Iris pigment epithelial cell (primary cell): ENCODE measurements at places on chromosomes 11 and 22.

- DNase-seq, result no peak
Observed at GRCh38 chr11:120562806-120563425, 51.4 kb downstream of the GRIK4 start.

GRCh38 chr22:30245985-30246813, at the start of gene LIF:
Gene LIF (minus strand): TSS chr22:30246759. CDS start chr22:30246695, 64 bp downstream.
- DNase-seq, result peak; percentile 86

DNA sequence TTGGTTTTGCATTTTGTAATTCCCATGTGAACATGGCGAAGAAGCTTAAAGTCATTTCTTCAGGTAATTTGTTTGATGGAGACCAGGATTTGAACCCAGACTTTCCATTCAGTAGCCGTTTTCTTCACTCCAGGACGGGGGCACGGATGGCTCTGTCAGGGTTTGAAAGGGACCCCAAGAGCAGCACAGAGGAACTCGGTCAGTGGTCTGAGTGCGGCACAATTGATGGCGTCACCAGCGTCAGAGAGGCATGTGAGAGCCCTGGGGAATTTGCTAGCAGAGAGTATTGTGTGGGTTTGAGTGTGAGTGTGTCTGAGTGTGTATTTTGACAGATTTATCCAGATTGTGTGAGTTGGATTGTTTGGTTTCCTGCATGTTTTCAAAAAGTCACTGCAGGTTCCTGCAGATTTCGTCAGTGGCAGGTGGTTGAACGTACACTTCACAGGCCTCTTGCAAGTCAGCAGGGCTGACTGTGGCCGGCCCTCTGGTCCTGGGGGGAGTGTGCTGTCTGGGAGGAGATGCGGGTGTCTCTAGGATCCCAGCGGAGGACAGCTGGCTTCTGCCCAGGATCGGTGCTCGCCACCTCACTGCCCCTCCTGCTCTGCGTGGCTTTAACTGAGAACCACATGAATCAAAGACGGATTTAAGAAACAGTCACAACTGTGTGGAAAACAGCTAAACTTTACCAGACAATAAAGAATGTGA, 199.3 kb downstream of the TBC1D22A start:
- DNase-seq, result no peak

DNA sequence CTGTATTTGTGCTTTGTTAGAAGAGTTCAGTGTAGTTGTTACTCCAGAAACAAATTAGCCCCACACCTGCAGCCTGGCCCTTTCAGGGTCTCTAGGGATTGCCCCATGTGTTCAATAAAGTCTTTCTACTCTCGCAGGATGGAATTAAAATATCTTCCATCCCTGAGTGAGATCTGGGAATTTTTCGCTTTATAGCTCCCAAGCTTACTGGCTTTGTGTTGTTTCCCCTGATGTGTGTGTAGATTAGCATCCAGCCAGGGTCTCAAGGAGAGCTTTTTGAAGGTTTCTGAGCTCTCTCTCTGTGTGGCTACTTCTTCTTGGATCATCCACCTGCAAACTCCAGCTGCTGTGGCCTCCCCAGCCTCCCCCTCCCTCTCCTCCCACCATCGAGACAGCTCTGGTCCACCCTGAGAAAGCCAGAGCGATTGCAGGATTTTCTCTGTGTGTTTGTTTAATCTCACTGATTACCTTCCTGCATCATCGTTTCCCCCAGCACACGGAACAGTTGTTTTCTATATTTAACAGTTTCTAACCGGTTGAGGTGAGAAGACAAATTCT, 553.5 kb downstream of the TBC1D22A start:
- no peak for DNase-seq

DNA sequence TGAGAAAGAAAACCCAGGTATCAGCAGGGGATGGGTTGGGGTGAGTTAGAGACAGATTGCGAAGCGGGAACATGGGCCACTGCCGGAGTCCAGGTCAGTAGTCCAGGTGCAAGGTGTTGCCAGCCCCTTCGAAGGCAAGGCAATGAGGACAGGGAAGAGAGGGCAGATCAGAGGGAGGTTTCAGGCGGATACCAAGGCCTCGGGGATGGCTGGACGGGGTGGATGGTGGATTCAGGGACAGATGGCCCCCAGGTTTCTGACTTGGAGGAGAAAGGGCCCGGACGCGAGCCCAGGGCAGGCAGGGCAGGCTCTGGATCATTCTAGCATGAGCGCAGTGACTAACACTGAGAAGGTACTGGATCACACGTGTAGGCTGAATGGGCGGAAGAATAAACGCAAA, 25.4 kb upstream of the IGSF9B start:
- DNase-seq, result no peak

GRCh38 chr11:69898123-69898522, 78.9 kb upstream of the FGF3 start:
- no peak for DNase-seq

DNA sequence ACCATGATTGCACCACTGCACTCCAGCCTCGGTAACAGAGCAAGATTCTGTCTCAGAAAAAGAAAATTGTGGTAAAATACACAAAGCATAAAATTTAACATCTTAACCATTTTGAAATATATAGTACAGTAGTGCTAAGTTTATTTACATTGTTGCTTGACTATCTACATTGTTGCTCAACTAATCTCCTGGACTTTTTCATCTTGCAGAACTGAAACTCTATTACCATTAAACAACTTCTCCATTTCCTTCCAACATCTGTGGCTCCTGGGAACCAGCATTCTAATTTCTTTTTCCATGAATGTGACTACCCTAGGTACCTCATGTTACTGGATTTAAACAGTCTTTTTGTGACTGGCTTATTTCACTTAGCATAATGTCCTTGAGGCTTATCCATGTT, 13.5 kb upstream of the VWA5A start:
- no peak for DNase-seq

GRCh38 chr11:36684840-36685801, 87.1 kb upstream of the RAG2 start:
- DNase-seq, result no peak

DNA sequence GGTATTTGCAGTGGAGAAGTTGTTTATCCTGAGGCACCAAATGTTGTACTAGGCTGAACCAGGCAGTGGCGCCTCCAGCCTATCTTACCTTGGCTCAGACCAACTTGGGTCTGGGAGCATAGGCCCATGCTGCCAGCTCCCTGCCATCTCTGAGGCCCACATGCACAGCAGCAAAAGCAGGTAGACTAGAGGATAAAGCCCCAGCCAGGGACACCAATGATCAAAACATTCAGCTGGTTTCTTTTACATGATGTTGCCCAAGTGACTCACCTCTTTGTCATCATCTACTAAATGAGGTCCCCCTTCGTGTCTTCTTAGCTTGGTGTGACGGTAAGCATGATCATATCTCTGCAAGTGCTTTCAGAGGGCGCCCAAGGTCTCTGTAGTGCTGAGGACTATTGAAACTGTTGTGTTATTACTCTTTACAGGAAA, 112.1 kb upstream of the DRD2 start:
- DNase-seq, result no peak

GRCh38 chr11:125381499-125382044, 114.5 kb downstream of the FEZ1 start:
- DNase-seq, result no peak

GRCh38 chr22:37418627-37419369, 8.5 kb downstream of the ELFN2 start:
- no peak for DNase-seq

GRCh38 chr22:40345271-40345670, 1.0 kb upstream of the ADSL start:
- peak; percentile 45 for DNase-seq

DNA sequence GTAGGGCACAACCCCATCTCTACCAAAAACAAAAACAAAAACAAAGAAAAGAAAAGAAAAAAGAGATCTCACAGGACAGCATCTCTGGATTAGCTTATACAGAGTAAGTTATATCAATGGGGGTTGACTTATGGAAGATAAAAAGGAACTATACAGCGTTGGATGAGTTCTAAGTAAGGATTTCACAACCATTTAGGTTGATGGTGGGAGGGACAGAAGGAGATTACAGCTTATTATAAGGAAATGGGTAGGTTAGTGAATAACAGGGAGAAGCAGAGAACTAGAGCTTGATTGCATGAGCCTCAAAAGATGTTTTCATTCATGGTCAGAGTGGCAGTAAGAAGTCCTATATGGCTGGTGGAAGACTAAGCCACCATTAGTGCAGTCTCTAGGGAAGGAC, 60.3 kb downstream of the CECR2 start:
- no peak for DNase-seq

GRCh38 chr22:50731811-50732624, 6.0 kb upstream of the ACR start:
- peak; percentile 37 for DNase-seq

DNA sequence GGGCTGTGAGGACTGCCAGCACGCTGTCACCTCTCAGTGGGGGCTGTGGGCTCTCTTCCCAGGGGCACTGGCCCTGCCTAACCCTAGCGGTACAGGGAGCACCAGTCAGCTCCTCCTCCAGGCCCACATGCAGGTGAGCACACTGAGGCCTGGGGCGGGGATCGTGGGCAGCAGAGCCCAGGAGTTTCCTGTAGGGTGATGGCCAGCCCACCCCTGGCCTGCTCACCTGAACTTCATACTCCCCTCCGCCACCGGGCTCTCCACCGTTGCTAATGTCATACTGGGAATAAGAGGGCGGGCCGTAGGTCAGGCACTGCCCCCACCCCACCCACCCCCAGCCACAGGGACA, 10.0 kb upstream of the TREH start:
- no peak for DNase-seq

DNA sequence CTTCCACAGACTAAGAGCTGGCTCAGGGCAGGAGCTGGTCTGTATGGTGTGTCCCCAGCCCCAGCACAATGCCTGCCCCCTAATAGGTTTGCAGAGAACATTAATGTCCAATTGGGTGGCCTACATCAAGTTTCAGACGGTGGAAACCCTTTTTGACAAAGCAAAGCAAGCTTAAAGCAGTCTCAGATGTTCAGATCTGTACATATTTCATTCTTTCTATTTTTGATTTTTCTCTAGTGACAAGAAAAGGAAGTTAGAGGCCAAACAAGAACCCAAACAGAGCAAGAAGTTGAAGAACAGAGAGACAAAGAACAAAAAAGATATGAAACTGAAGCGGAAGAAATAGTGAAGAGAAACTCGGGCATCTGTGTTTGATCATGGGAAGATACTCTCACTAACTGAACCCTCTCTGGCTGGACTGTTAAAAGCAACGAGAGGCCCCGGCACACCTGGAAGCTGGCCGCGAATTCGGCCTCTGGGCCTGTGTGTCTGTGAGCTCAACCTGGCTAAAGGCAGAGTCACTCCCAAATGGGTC, 40.5 kb downstream of the NAT10 start:
- DNase-seq, result no peak
